Right kidney (tissue), 9 donors: ENCODE measurements at places on chromosomes 1 and 21.

- no peak for DNase-seq
Observed at GRCh38 chr1:45730780-45731319, 19.6 kb downstream of the IPP start.

DNA sequence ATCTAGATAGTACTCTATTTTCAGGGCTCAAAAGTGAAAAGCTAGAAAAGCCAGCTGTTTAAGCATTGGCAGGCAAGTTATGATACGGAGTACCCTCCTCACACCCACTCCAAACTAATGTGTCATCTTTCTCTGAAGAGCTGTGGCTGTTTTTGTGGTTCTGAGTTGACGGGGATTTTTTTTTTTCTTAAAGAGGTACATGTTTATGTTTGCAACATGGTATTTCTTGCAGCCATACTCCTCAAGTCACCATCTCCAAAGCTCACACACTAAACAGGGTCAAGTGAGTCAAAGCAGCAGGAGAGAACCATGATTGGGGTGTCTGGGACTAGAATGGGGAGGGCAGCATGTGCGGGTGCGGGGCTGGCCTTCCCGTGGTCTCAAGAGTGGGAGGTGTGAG lies 347.2 kb downstream of the DISC1 start:
- no peak for DNase-seq

DNA sequence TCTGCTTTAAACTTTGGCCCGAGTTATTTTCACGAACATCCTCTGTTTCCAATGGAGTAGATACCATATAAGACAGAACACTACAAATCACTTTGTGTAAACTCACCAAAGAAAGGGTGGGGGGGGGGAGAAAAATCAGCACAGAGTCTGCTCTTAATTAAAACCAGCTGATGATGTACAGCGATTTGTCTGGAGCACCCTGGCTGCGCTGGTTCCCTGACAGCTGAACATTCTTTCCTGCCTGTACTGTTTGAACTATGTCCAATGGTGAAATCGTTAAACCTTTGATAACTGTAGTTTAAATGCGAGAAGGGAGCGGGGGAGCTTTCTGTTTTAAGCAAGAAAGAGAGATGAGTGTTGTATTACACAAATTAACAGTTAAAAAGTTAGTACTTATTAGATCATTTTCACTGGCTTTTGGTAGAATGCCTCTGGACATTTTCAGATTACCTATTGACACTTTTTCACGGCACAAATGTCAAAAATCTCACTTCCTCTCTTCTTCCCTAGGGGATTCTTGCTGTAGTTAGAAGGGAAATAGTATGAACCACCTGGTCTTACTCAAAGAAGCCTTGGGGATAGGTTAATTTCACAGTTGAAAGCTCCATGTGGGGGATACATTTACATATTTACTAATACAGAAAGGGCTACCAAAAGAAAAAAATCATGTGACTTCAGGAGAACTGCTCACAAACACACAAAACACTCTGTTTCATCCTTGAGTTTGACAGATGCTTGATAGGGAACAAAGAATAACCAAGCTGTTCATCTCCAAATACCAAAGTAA lies 140.2 kb upstream of the RUNX1 start:
- DNase-seq: no peak

DNA sequence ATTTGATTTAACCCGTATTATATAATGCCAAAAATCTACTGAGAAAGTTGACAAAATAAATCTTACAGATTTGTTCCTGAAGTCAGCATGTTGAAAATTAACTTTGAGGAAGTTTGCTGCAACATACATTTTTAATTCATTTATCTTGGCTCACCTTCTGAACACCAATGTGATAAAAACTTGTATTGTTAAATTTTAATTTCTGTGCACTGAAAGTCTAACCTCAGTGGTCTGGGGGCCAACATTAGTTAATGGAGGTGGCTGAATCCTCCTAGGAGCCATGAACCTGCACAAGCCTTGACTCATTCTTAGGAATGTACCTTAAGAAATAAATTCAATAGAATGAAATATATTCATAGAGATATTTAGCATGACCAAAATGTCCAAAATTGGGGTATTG lies 95.3 kb downstream of the ADSS2 start:
- DNase-seq: no peak

DNA sequence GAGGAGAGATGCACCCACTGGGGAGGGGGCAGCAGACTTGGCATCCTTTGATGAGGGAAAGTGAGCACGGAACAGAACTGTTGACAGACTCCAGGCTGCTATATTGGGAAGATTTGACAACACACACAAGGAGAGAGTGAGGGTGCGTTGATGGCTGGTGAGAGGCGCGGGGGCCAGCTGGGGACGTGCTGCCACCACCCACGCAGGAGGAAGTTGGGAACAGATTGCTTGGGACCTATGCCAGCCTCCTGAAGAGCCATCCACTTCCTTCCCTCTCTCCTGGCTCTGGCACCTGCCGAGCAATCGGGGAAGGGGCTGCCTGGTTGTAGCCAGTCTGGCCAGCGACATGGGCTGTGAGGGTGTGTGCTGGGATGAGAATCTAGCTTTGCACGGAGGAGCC lies 223.7 kb upstream of the CSF3R start:
- no peak for DNase-seq

- peak; percentile 33 for DNase-seq
Observed at GRCh38 chr1:17494114-17494729, 45.3 kb upstream of the ARHGEF10L start.

DNA sequence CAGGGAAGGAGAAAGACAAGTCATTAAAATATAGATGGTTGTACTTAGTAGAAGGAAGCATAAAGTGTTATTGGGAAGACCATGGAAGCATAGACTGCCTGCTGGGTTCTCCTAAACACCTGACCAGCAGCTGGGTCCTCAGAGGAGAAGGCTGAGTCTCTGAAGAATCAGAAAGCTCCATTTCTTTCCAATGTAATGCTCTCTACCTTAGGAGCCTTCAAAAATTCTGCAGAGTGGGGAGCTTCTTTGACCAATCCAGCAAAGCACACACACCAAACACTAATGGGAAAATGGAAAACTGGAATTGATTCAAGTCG lies 21.1 kb upstream of the BCL10 start:
- no peak for DNase-seq

DNA sequence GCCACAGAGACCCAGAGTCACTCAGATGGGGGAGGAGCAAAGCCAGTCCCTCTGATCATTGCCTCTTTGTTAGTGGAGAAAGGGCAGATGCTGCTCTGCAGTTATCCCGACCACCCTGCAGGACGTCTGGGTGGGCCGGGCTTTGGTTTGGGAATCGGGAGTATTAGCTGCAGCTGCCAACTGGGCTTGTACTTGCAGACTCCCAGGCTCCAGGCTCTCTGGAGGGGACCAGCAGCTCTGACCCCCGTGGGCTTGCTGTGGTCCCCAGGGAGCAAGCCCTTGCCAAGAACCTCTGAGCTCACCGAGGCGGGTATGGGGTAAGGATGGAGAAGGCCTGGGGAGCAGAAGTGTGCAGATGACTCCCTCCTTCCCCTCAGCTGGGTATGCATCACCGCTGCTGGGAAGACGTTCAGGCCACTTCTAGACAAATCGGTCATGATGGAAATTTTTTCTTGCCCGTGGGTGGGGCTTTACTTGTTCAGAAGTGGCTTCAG lies 21.6 kb downstream of the MAPKAPK2 start:
- no peak for DNase-seq

DNA sequence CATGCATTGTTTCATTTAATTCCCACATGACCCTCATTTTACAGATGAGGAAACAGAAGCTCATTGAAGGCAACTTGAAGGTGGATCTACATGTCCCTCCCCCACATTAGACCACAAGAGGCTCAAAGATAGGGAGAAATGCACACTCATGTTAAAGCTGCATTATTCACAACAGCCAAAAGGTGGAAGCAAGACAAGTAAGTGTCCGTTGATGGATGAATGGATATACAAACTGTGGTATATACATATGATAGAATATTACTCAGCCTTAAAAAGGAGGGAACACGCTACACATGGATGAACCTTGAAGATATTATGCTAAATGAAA lies 149.7 kb upstream of the JUN start:
- DNase-seq: no peak

GRCh38 chr1:166740668-166741276 lies 98.5 kb upstream of the POGK start:
- no peak for DNase-seq

- DNase-seq: no peak
Observed at GRCh38 chr1:34984435-34984792, 733 bp downstream of the TMEM35B start.

DNA sequence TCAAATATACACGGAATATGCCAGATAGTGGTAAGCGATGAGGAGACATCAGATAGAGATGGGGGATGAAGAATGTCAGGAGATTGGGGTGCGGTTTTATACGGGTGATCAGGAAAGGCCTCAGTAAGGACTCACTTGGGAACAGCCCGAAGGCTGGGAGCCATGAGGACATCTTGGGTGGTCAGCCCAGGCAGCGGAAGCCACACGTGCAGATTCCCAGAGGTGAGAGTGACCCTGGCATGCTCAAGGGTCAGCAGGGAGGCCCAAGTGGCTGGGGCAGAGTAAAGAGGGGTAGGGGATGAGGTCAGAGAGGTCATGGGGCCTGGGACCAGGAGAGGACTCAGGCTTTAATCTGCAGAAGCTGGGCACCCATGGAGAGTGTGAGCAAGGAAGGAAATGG lies 106.6 kb downstream of the MATN1 start:
- no peak for DNase-seq

- peak; percentile 49 for DNase-seq
Observed at GRCh38 chr1:6358757-6359201, 34.8 kb downstream of the ACOT7 start.

DNA sequence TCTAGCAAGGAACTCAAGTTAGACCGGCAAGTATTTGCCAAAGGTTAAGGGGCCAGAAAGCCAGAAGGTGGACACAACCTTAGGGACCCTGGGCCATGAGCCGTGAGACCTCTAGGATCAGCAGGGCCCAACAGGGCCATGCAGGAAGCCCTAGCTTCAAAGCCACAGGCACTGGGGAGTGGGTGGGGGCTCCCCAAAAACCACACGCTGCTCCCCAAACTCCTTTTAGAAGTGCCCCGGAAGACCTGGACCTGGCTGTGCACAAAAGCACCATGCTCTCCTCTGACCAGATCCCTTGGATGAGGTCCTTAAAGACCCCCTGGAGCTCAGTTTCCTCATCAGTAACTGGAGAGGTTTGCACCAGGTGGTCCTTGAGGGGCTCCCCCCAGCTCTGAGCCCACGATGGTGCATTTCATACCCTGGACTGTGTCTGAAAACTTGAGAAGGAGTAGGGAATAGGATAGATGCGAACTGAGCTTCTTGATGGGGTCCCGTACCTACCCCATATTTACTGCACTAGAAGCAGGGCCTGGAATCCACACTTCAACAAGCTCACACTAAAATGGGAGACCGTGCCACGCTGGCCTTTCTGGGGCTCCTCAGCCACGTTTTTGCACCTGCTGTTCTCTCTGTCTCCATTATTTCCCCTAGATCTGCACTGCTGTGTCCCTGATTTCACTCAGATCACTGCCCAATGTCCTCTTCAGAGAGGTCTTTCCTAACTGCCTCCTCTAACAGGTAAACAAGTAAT lies 40.6 kb upstream of the LBR start:
- no peak for DNase-seq

GRCh38 chr1:178540204-178540603 lies 27.3 kb downstream of the TEX35 start:
- no peak for DNase-seq

- DNase-seq: no peak
Observed at GRCh38 chr1:115210302-115210711, 121.0 kb upstream of the TSPAN2 start.

- DNase-seq: no peak
Observed at GRCh38 chr1:31951276-31951675, 13.1 kb upstream of the PTP4A2 start.

DNA sequence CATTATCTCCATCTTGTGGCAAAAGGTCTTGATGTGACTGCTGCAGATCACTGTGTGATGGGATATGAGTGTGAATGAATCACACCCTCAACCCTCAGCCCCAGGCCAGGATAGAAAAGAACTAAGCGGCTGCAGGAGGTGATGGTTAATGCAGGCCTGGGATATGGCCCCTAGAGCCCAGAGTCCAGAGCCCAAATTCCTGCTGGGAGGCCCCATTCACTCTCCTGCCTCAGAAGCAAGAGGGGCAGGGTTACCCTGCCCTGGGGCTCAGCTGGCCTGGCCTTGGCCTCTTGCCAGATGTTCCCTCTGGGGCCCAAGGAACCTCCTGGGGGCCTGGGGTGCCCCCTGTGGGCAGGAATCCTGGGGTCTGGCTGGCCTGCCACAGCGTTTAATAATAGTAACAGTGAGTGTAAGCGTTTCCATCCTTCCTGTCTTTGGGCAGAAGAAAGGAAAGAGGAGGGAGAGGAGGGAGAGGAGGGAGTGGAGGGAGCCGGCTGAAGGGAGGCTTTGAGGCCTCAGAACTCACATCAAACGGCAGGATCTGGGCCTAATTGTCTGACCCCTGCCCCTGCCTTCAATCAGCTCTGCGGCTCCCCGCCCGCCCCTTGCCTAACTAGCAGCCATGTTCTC lies 26.2 kb downstream of the DMAP1 start:
- peak; percentile 41 for DNase-seq

- DNase-seq: no peak
Observed at GRCh38 chr1:81345110-81345509, 455.6 kb upstream of the ADGRL2 start.

DNA sequence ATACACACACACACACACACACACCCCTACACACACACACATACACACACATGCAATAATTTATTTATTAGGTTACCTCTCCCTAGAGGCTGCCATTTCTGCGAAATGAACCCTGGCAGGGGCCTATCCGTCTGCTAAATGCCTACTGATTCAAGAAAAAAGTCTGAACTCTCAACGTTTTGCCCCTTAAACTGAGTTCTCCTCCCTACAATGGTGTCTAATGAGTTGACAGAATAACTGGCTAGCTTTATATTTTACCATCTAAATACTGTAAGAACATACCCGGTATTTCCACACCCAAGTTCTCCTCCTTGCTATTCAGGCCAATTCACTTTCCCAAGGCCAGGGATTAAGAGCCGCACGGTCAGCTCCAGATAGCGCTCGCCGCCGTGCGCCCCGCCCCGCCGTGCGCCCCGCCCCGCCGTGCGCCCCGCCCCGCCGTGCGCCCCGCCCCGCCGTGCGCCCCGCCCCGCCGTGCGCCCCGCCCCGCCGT lies 339 bp upstream of the RNPC3 start:
- peak; percentile 59 for DNase-seq

- no peak for DNase-seq
Observed at GRCh38 chr1:89810302-89810701, 10.5 kb upstream of the LRRC8D start.

DNA sequence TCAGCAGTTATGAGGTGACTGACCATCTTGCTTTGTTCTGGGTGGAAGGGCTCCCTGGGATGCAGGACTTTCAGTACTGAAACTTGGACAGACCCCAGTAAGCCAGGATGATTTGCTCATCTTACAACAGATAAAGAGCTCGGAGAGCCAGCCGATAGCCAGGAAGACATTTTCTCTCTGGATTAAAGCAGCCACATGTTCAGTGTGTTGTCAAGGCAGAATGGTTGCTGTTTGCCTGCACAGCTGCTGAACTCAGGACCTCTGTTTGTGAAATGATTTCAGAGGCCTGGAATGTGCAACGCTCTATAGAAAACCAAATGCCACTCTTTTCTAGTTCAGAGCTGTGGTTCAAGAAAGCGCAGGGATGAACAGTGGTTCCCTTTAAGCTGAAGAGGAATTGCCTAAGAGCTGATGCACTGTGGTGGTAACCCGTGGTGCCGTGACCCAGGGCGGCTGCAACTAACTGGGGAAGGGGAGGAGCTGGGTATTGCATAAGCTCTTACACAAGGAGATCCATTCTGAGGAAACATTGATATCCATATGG lies 40.7 kb downstream of the CASQ2 start:
- peak; percentile 28 for DNase-seq

- DNase-seq: no peak
Observed at GRCh38 chr1:29695036-29695435, 458.7 kb downstream of the PTPRU start.
